ENCODE measurements at places on chromosomes 13 and 19.

DNA sequence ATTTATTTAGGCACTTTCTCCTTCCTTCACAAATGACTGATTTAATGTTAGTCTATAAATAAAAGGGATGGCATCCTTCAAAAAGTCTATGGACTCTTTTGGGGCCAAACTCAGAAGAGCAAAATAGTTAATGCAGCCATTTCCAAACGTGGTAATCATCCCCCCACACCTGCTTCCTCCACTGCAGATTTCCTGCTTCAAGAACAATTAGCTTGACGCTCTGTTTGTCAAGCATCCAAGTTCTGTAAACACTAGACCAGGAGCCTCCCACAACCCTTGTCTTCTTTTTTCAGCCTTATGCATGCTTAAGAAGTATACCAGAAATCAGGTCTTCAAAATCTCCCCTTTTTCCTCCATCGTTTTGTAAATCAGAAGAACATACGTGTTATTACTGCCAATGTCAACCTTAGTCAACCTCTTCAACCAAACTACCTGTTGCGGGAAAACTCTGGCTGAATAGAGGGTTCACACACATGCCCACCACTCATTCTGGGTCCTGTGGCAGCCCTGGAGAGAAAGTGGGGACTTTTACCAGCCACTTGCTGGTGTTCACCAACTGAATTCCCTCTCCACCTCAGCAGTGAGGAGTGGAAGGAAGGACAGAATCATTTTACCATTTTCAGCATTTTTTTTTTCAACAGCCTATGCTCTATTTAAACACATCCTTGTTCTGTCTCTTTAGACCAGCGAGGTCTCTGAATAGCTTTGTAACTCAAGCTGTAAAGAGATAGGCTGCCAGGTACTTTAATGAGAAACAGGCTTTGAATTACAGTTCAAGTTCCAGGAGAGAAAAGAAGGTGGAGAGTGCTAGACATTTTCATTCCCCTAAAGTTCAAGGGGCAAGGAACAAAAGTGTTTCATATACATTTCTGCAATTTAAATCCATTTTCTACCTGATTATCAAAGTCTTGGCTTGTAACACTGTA is 39.1 kb downstream of the EFNB2 start:
- no peak for DNase-seq

DNA sequence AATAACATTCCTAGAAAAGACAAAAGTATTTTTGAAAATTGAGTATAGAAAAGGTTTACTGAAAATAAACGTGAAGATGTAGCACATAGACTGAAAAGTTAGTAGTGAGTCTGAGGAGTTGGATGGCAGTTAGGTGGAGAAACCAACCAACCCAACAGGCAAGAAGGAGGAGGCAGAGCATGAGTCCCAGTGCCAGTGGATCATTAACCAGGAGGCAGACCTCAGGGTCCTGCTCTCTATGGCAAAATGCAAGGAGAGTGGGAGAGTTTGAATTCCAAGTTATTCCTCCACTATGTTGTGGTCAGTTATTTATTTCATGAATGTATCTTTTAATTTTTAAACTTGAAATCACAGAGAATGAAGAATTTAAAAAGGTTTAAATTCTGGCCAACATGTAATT is 446.4 kb downstream of the GPC6 start:
- no peak for DNase-seq

- no peak for DNase-seq
These were observed 4.6 kb downstream of the CBARP start for GRCh38 chr19:1233115-1233667.

GRCh38 chr13:90793261-90793820 is 554.1 kb upstream of the MIR17HG start:
- no peak for DNase-seq

DNA sequence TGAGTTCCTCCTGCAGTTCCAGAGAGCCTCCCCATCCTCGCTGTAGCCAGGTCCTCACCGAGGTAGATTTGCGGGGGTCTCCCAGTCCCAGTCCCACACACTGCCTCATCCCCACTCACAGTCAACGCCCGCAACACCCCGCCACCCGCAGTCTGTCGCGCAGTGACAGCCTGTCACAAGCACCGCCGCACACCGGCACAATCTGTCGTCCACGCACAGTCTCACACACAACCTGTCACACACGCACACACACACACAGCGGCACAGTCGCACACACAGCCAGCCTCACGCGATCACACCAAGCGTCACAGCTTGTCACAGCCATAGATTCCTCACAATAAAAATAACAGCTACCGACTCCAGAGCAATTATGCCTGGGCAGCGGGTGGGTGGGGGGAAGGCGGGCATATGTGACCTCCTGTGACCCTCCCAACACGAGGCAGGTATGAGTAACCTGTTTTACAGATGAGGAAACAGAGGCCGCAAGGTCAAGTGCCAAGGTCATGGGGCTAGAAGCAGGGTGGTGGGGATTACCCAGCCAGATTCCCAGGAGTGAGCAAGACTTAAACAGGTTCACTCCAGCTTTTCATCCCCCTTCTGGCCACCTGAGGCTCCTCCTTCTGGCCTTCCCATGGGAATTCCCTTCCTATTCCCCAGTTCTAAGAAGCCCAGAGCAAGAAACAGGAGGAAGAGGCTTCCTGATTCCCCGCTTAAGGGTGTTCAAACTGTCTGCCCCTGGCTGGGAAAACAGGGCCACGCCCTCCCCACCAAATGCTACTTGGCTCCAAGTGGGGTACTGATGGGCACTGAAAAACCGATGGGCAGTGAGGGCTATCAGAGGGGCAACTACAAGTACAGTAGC is 13.9 kb downstream of the NFIX start:
- DNase-seq, result no peak

DNA sequence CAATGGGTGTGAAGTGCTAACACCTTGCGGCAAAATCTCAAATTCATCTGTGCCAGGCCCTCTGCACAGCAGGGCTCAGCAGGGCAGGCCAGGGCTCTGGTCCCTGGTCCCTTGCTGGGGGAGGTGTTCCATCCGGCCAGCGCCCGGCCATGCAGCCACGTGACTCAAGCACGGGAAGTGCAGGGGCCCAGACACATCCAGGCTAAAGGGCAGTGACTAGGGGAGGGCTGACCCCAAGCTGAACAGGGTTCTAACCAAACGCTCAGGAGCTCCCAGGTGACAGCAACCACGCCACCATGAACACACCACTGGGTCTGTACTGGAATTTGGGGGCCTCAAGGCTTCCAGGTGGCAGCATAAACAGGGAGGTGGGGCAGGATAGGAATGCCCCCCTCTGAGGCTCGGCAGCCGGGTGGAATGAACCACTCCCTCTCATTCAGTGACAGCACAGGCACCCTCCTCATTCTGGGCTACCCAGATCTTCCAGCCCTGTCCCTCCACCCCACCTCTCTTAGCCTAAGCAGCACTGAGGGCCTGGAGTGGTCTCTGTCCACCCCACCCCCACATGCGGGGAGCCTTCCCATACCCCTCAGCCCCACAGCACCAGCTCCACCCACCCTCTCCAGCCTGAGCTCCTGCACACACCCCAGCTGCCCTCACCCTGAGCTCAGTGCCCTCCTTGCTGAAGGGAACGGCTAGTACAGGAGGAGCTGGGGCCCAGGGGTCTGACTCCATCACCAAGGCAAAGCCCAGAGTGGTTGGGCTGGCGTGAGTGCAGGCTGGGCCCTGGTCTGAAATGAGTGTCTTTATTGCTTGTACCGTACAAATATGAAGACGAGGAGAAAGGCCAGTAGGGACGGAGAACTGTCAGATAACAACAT is 5.3 kb upstream of the CCNP start:
- peak; percentile 92 for DNase-seq

DNA sequence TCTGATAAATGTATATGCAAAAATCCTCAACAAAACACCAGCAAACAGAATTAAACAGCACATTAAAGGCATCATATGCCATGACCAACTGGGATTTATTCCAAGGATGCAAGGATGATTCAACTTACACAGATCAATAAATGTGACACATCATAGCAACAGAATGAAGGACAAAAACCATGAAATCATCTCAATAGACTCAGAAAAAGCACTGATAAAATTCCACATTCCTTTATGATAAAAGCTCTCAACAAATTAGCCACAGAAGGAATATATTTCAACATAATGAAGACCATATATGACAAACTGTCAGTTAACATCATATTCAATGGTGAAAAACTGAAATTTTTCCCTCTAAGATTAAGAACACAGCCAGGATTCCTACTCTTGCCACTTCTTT is 691.6 kb downstream of the DIAPH3 start:
- no peak for DNase-seq

DNA sequence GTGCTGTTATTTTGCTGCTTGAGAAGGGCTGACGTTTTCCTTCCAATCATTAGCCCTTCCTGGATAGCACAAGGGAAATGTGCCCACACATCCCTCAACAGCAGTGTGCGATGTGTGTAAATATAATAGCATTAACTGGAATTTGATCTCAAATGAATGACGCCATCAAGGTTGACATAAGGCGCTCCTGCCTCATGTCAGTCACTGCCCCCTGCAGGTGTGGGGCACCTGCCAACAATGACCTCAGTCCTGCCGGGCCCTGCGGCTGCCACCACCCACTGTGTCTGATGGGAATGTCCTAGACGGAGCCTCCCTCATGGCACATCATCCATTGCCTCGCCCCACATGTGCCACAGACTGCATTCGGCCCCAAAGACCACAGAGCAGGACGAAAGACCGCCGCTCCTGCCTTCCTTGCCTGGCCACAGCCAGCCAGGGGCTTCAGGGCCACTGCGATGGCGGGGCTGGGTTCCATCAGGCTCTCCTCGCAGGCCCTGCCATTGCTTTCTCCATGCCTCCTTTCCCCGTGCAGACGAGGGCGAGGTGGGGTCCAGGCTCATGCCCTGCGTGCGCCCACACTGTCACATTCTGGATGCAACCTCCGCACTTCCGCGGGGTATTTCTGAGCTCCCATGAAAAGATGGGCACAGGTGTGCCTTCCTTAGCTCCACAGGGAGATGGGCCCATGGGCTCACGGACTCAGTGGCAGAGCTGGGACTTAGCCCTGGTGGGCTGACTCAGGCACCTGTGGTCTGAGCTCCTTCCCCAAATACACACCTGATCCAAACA is 146.7 kb downstream of the SOX1 start:
- no peak for DNase-seq

DNA sequence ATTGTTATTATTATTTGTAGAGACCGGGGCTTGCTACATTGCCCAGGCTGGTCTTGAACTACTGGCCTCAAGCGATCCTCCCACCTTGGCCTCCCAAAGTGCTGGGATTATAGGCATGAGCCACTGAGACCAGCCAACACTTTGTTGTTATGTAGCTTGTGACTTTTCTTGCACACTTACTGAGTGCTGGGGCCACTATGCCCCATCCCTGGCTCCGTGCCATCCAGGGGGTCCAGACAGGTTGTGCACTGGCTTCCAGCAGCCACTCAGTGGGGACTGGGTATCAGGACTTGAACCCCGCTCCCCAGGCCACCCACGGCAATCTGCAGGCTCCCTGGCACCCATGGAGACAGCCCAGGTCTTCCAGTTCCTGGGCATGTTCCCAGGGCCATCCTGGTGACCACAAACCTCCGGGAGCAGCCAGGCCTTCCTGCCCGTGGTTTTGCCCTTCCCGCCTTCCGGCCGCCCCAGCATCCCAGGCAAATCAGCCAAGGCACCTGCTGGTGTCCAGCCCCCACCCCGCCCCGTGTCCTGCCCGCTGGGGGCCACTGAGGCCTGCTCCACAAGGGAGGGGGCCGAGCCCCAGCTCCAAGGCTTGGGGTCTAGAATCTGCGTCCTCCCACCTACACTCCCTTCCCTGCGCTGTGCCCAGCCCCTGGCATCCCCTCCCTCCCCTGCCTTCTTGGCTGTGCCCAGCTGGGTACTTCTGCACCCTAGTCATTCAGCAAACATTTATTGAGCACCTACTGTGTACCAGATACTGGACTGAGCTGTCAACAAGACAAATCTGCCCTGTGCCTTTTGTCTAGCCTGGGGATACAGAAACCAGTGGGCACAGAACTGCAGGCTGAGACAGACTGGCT is 23.7 kb upstream of the SEMA6B start:
- peak; percentile 90 for DNase-seq

DNA sequence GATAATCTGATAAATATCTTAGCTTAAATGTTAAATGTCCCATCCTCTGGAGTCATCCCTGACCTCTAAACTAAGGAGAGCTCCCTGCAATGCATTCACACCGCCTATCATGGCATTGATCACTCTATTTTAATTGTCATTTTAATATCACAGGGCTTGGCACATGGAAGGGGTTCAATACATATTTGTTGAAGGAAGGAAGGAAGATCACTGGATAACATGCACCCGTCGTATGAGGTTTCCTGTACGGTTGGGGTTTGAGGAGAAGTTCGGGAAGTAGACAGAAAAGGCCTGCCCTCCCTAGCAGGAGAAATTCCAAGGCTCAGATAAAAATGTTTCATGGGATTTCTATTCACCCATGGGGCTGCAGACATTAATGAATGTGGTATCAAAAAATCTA is 102.0 kb downstream of the MBNL2 start:
- DNase-seq, result no peak

DNA sequence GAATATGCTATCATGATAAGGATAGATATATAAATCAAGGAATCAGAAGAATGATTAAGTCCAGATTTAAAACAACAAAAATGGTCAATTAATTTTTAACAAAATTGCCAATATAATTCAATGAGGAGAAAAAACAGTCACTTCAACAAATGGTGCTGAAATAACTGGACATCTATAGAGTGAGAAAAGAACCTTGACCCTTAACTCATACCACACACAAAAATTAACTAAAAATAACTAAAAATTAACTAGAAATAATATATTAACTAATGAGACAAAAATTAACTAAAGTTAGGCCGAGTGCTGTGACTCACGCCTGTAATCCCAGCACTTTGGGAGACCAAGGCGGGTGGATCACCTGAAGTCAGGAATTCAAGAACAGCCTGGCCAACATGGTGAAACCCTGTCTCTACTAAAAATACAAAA is 9.5 kb downstream of the LGALS7 start:
- DNase-seq, result no peak

- no peak for DNase-seq
These were observed 3.2 kb downstream of the MAG start for GRCh38 chr19:35294859-35295791.

DNA sequence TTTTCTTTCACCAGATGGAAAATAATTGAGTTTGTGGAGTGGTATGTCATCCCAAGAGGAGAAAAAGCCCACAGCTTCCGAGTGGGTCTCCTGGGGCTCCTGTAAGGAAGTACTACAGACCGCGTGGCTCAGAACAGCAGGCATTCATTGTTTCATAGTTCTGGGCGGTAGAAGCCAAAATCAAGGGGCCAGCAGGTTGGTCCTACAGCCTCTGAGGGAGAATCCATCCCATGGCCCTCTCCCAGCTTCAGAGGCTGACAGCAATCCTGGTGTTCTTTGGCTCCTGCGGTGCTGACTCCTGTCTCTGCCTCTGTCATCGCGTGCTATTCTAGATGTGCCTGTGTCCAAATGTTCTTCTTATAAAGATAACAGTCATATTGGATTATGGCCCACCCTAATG is 362.6 kb downstream of the FGF14 start:
- no peak for DNase-seq

- no peak for DNase-seq
These were observed 120.6 kb downstream of the SLITRK1 start for GRCh38 chr13:83761631-83762030.
